Bronchus fibroblast of lung (primary cell): ENCODE measurements at places on chromosomes 6 and 20. TPM values are rescaled to one million over a fixed set of nuclear protein-coding genes. Genes with fewer than 3 reads are reported as not detected.

CRIP3 gene
- total RNA-seq = not detected in 2 replicates

THEMIS gene
- under 0.01 TPM in 1 of 2 replicates, not detected in the other for total RNA-seq

SPINT4 gene
- total RNA-seq = not detected in 2 replicates

VSX1 gene
- not detected in 2 replicates for total RNA-seq

CDSN gene
- total RNA-seq = not detected in 2 replicates

DNAAF9 gene
- 5.9 and 6.7 TPM in 2 replicates for total RNA-seq

NR2E1 gene
- not detected in 2 replicates for total RNA-seq

COL12A1 gene
- total RNA-seq = 131 and 152 TPM in 2 replicates

KCNG1 gene
- 51.0 and 58.0 TPM in 2 replicates for total RNA-seq

POPDC3 gene
- total RNA-seq = 5.5 and 7.7 TPM in 2 replicates
